ENCODE measurements at places on chromosomes 7 and 10.

GRCh38 chr7:35799846-35800717 lies 775 bp upstream of the SEPTIN7 start:
- DNase-seq, result peak; percentile 81

DNA sequence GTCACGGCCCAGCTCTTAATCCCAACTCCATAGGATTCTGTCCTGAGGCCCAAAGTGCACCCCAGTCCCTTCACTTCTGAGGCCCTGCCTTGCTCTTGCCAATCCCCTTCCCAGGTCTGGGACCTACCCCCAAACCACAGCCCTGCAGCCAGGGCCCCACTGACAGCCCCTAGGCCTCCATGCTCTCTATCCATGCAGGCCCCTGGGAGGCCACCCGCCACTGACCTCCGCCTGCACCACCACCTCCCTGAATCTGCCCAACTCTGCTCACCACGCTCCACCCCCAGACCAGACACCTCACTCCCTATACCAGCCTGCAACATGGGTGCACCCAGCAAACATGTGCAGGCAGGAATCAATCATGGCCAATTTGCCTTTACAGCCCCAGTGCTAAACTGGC lies 10.2 kb downstream of the SLIT1 start:
- no peak for DNase-seq

DNA sequence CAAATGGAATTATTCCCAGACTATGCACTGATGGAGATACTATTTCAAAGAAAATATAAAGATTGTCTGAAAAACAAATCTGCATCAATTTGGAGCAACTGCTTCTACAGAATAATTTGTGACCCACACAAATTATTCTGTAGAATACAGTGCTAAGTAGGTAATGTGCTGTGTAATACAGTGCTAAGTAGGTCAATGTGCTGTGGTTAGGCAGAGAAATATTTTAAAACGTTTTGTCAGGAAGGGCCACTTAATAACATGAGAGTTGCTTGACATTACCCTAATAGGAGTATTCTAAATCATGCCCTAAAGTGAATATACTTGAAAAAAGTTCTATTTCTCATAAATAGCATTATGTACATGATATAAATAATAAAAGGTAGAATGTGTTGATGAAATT lies 116.5 kb upstream of the KCND2 start:
- no peak for DNase-seq

GRCh38 chr7:153386556-153386955 lies 627.0 kb downstream of the ACTR3B start:
- DNase-seq, result no peak

GRCh38 chr7:7329326-7329725 lies 147.0 kb downstream of the C1GALT1 start:
- no peak for DNase-seq

- no peak for DNase-seq
Observed at GRCh38 chr7:100007887-100008286, 7.5 kb upstream of the ZKSCAN1 start.

DNA sequence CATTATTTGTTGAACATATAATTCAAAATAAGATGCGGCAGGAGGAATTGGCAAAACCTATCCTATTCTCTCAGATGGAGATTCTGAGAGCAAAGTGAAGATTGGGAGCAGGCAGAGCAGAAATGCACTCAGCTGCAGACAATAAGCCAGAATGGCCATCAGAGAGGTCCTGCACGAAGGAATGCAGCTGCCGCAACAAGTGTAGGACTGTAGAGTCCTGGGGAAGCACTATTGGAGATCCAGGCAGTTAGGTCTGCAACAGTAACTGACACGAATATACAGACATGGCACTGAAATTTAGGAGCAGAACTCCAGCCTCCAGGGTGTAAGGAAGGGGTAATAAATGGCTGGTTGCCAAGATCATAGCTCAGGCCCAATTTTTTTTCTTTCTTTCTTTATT lies 10.4 kb upstream of the COL1A2 start:
- DNase-seq, result no peak

DNA sequence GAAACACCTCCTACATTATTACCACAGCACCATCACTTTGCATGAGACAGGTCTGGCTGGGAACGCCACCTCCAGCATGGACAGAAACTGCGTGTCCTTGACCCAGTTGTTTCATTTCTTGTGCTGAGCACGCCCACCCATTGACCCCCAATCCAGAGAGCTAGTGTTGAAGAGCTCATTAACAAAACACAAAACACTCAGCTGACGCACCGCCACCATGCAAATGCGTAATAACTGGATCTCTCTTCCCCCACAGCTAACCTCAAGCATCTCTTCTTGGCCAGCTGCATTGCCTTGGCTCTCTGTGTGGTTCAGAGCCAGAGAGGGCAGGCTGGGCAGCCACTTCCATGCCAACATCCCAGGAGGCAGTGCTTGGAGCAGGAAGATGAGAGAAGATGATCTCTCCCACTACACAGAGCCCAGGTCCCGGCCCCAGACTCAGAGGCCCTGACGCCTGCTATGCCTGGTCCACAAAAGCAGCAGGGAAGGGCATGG lies 173.5 kb downstream of the PLXNA4 start:
- no peak for DNase-seq

GRCh38 chr7:450741-451140 lies 68.9 kb downstream of the PDGFA start:
- DNase-seq, result no peak

GRCh38 chr7:96718107-96719003 lies 8.7 kb upstream of the SEM1 start:
- DNase-seq, result no peak

- no peak for DNase-seq
Observed at GRCh38 chr7:116554436-116554835, 29.6 kb downstream of the CAV1 start.

DNA sequence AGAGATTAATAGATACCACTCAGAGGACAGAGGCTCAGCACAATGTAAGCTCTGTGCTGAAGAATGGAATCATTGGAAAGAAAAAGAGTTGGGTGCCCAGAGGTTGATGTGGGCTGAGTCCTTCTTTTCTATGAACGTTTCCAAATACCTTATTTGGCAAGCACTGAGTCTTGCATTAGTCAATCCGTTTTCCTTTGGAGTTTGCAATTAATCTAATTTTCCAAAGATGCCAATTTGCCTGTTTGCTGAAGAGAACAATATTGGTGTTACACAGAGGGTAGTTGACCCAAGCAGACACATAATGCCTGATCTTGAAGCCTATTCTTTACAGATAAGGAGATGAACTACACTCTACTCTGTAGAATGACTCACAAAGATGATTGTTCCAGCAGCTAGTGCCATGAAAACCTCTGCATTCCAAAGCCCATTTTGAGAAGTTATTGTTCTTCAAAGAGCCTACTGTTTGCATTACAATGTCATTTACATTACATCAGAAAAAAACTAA lies 55.4 kb upstream of the MET start:
- DNase-seq, result no peak

- DNase-seq, result no peak
Observed at GRCh38 chr7:87528730-87529129, 53.2 kb upstream of the ABCB4 start.

- no peak for DNase-seq
Observed at GRCh38 chr10:70192326-70192968, 22.1 kb upstream of the SAR1A start.

DNA sequence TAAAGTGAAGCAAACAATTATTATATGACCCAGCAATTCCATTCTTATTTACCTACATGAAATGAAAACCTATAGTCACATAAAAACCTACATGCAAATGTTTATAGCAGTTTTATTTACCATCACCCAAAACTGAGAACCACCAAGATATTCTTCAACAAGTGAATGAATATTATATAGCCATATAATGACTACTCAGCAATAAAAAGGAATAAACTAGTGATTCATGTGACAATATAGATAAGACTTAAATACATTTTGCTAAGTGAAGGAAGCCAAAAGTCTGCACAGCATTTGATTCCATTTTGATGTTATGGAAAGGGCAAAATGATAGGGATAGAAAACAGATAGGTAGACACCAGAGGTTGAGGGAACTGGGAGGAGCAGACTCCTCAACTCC lies 31.7 kb downstream of the PODXL start:
- DNase-seq, result no peak

GRCh38 chr7:156577645-156578577 lies 62.7 kb upstream of the RNF32 start:
- DNase-seq, result no peak

DNA sequence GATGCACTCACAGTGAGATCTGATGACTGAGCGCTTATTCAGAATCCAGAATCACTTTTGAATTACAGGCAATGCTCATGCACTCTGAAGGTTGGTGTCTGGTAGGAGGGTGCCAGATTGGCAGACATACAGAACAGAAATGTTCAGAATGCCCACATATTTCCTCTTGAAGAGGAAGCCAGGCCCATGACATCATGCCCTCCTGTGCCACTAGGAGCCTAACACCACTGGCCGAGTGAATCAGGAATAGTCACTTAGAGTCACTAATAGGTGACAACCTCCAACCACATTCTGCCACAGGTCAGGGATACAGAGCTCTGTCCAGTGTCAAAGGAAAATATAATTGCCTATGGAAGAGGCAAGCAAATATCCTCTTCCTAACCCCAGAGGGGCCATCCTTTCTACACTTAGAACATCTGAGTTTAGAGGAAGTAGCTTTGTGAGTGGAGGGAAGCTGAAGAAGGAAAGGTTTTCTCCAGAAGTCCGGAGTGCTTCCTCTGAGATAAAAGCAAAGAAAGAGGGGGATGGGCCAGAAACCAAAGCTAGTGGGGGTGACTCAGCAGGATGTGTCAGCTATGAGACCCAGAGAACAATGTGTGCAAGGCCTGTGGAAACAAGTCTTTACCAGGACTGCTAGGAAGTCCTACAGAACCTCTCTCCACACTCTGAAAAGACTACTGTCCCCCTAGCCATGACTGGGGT lies 838.8 kb downstream of the GRID1 start:
- DNase-seq, result no peak

- DNase-seq, result peak; percentile 57
Observed at GRCh38 chr10:74177140-74177677, 26.2 kb downstream of the ADK start.

GRCh38 chr10:17742918-17743317 lies 9.1 kb upstream of the TMEM236 start:
- DNase-seq, result peak; percentile 75

- no peak for DNase-seq
Observed at GRCh38 chr7:152383341-152384234, 52.2 kb downstream of the KMT2C start.

- no peak for DNase-seq
Observed at GRCh38 chr7:73941836-73942551, 81.0 kb downstream of the TMEM270 start.

- DNase-seq, result no peak
Observed at GRCh38 chr7:151721694-151722093, 155.2 kb downstream of the PRKAG2 start.

- DNase-seq, result peak; percentile 95
Observed at GRCh38 chr10:100433253-100434240, 29.3 kb upstream of the WNT8B start.

All from activated CD4-positive, CD25-positive, alpha-beta regulatory T cell treated with anti-CD3 and anti-CD28 coated beads, Interleukin-2, amount 50 U/mL, for 72 hours (primary cell).